ENCODE measurements at places on chromosomes 5 and 9. TPM values are rescaled to one million over a fixed set of nuclear protein-coding genes. Genes with fewer than 3 reads are reported as not detected.

The CDH12 gene
- total RNA-seq = not detected

The SPATA6L gene
- 0.87 TPM for total RNA-seq

GRCh38 chr5:6084376-6084775, 294.0 kb downstream of the MED10 start:
- no peak for DNase-seq

GRCh38 chr9:18006591-18006990, 427.7 kb downstream of the SH3GL2 start:
- no peak for DNase-seq

GRCh38 chr5:103422756-103423155, 139.8 kb downstream of the NUDT12 start:
- no peak for DNase-seq

DNA sequence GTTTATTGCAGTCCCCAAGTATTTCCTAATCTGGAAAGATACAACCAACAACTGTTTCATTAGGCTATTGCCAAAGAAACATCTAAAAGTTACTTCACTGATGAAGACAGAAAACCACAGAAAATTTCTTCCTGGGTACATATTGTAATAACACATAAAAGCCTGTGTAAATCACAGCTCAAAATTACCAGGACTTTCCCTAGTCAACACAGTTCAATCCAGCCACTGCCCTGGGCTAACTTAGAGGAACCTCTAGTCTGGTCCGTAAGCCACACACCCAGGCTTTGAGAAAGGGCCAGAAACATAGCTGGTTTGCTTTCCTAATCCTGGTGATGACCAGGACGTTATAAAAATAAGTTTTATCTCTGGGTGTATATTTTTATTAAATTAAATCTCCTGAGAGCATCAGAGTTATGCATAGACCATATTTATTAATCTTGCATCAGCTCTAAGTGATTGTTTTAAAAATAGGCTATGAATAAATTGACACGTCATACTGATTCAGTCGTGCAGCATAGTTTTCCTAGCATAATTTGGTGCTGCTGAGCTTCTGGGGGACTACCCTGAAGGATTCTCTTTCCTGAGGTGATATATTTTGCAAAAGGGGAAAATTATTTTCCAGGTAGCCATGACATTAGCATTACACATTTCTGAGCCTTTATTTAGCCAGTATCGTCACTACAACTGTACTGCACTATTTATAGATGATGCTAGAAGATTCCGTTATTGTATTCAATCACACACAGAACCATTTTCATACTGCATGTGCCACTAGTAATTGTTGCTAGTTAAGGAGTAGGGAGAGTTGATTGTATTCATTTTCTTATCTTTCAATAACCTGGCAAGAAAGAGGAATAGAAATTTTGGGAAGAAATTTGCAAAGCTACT, 12.6 kb upstream of the MUSK start:
- DNase-seq = no peak

The NR6A1 gene
- 1.9 TPM for total RNA-seq

- no peak for DNase-seq
These were observed 77.0 kb upstream of the SMARCA2 start for GRCh38 chr9:1938135-1938534.

GRCh38 chr5:27701931-27702903, 663.8 kb upstream of the CDH9 start:
- no peak for DNase-seq

DNA sequence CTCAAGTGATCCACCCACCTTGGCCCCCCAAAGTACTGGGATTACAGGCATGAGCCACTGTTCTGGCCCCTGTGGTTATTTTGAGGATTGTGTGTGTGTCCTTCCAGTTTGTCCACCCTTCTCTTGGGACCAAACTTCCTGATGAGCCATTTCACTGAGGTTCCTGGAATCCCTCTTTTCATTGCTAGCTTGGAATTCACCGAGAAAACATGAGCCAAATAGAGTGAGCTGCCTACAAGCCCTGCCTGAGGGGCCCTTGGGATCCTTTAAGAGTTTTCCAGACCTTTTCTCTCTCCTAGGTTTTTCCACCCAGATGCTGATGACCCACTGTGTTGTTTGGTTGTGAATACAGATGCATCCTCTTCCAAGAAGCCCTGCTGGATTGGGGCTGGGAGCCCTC, 13.2 kb upstream of the KIF12 start:
- no peak for DNase-seq

DNA sequence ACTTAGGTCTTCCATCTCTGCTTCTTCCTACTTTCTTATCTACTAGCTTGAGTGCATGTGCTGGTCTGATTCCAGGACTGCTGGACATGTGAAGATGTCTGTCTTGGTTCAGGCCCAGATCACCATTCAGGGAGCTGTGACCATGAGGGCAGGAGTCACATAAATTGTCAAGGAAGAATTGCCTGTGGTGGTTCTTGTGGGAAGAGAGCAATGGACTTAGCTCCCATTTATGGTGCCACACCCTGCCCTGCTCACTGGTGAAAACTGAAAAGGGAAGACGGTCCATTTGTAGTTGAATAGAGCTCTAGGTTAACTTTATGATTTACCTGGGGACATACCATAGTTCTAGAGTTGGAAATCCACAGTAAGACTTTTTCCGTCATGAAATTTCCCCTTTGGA, 244.3 kb upstream of the ZNF608 start:
- no peak for DNase-seq

- no peak for DNase-seq
These were observed 27.6 kb upstream of the SMIM23 start for GRCh38 chr5:171757853-171758535.

The GOLGA2 gene
- total RNA-seq = 83.5 TPM

GRCh38 chr5:42499016-42499415, 75.8 kb downstream of the GHR start:
- no peak for DNase-seq

DNA sequence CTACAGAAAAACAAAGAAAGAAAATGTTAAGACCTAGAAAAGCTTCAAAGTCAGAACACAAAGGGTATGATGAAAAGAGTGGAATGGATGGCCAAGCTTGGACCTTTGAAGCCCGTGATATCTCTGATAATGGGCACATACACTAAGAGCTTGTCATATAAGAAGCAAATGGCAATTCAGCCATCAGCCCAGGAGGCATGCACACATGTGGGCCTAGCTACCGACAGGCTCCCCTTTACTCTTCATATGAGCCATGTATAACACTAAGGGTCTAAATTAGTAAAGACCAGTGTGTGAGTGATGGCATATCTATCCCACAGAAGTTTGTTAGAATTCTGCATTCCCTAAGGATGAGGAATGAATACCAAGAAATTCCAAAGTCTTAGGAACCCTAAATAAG, 20.1 kb downstream of the GRHPR start:
- DNase-seq = no peak

GRCh38 chr5:156826150-156826549, 23.9 kb upstream of the PPP1R2B start:
- no peak for DNase-seq

- no peak for DNase-seq
These were observed 17.5 kb upstream of the CCDC192 start for GRCh38 chr5:127685662-127686061.

DNA sequence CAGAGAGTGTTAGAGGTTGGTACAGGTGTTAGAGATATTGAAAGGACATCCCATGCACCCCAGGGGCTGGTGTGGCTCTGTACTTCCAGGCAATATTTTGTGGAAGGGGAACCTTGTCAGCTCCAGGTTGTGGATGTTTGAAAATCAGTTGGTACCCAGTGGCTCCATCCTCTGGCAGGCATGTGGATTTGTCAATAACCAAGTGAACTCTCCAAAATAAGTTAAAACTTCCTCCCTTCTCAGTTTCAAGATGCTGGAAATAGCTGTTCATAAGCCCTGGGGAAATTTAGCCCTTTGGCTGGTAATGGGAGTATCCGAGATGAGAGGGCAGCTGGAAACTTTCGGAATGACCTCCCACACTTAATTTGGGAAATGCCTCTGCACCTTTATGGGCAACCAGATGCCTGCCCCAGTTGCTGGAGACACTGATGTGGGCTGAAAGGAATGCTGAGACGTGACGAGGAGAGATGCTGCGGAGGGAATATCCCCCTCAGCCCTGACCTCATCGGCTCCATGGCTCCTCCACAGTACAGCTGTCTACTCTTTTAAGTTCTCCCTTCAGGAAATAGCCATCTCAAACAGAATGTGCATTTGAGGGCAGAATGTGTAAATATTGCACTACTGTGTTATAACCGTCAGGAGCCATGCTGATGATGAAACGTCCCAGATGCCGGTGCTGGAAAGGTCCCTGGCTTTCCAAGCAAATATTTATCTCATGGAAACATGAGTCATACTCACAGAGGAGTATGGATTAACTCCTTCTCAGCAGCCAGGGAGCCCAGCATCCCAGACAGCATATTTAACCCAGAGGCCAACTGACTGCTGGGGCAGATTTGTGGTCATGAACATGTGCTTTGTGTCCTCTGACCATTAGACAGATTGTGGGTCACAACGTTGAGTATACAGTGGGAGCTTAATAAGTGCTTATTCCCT, 29.5 kb downstream of the TGFBI start:
- DNase-seq = peak; percentile 70

- no peak for DNase-seq
These were observed 5.0 kb downstream of the CHSY3 start for GRCh38 chr5:129909225-129909624.

GRCh38 chr9:125341566-125341965, 79.9 kb downstream of the GAPVD1 start:
- DNase-seq = no peak

GRCh38 chr5:149708981-149709594, 21.0 kb upstream of the PPARGC1B start:
- no peak for DNase-seq

DNA sequence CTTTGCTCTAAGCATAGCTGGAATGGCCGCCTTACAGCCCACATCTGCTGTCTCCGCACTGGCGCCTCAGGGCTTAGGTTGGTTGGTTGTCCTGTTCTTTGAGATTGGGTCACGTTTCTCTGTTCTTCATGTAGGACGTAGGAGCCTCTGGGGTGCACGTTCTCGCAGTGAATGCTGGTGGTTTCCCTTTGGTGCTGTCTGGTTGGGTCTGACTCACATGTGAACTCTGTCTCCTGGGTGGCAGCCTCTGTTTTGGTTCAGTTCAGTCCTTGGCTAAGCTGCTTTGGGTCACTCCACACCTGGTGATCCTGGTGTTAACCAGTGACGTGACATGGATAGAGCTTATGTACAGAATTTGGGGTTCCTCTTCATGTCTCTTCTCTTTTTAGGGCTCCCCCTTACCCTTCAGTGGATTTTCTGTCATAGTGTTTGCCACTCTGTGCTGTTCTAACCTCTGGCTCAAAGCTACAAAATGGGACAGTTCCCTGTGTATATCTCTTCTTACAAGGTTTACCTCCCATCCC, 12.6 kb upstream of the LPCAT1 start:
- peak; percentile 19 for DNase-seq

DNA sequence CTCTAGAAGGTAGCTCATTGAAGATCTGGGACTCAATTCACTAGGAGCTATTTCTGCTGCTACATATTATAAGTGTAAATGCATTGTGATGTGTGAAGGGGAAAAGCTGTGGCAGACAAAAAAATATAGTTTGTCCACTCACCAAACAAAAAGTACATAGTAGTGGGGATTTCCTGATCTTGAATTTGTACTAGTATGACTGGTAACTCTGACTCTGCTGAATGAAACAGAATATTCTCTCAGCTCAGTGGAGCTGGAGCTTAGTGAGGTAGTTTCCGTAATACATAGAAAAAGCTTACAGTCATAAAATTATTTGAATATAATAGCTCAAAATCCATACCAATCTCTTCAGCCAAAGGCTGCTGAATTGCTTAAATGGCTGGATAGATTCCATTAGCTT, 455.6 kb upstream of the CD180 start:
- DNase-seq = no peak

GRCh38 chr5:108521011-108521700, 139.3 kb upstream of the FBXL17 start:
- DNase-seq = no peak

DNA sequence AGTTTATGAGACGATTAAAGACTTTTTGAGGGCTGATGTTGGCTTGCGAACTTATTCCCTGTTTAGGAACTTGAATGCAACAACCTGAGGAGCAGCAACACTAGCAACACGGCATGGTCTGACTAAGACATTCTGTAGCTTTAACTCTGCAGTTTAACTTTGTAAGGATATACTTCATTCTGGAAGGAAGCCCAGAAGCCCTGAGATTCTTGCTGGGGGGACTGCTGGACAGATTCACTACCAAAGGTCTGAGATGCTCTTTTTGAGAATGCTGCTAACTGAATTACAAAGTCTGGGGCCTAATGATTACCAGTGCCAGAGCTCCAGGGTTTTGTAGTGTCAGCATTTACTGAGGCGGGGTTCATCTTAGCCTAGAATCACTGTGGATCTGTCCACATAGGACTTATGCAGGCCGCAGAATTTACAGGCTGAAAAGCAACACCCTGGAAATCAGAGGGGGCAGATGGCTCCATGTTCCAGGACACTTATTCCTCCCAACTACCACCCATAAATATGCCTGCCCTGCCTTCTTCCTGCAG, 537.1 kb upstream of the CDH18 start:
- no peak for DNase-seq

DNA sequence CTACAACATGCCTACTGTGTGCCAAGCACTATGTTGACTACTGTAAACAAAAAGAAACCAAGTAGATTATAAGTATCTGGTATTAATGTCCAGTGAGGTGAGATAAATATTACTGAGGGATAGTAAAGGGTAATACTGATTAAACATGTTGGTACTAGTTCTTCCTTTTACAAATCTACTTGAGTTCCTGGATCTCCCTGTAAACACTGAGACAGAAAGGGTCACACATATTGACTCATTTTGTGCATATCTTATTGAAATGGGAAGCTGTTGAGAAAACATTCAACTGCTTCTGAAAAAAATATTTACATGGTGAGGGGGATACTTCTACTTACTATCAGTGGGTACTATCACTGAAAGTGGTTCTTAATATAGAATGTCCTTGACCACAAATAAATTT, 24.3 kb downstream of the EFNA5 start:
- DNase-seq = no peak

The SUSD3 gene
- 0.87 TPM for total RNA-seq

- no peak for DNase-seq
These were observed 53.5 kb downstream of the SLC27A6 start for GRCh38 chr5:129018837-129019236.

- DNase-seq = no peak
These were observed 417.7 kb downstream of the TAF11L14 start for GRCh38 chr5:18051953-18052352.

GRCh38 chr9:129619787-129620668, 873 bp downstream of the C9orf50 start:
- no peak for DNase-seq
